ENCODE measurements at places on chromosomes 12 and 14. TPM values are rescaled to one million over a fixed set of nuclear protein-coding genes. Genes with fewer than 3 reads are reported as not detected.

GRCh38 chr14:63147018-63147417, 57.2 kb upstream of the RHOJ start:
- H3K27me3 ChIP-seq: no peaks in the 10 kb centered on the region
- no peaks in the 10 kb centered on the region for H3K4me1 ChIP-seq
- no peak overlapping the region for H3K27ac ChIP-seq
- no peak for DNase-seq
- peaks cover 5% of the 10 kb centered on the region for H3K36me3 ChIP-seq

GRCh38 chr14:70599345-70599744, 1.1 kb downstream of the MED6 start:
- H3K27me3 ChIP-seq: peaks cover 5% of the 10 kb centered on the region
- peaks cover 6% of the 10 kb centered on the region for H3K4me1 ChIP-seq
- H3K36me3 ChIP-seq: no peaks in the 10 kb centered on the region
- DNase-seq: no peak
- H3K27ac ChIP-seq: no peak overlapping the region

- peak overlapping the region; percentile 64 for H3K27ac ChIP-seq
- peak; percentile 79 for DNase-seq
- H3K27me3 ChIP-seq: peaks cover 4% of the 10 kb centered on the region
- H3K36me3 ChIP-seq: no peaks in the 10 kb centered on the region
- H3K4me3 ChIP-seq: peak overlapping the region; percentile 93
Observed at GRCh38 chr12:40693207-40693821, 1.1 kb downstream of the CNTN1 start.

SERPINA1 gene
- total RNA-seq: not detected

SPIC gene
- not detected for total RNA-seq

GRCh38 chr14:21041676-21042433, at the start of gene RNASE7:
Gene RNASE7 (plus strand): TSS chr14:21042362. CDS start chr14:21042993, 631 bp downstream.
- H3K4me1 ChIP-seq: peaks cover 26% of the 10 kb centered on the region
- peaks cover 5% of the 10 kb centered on the region for H3K27me3 ChIP-seq
- H3K4me3 ChIP-seq: no peak within 1 kb of the TSS
- H3K27ac ChIP-seq: no peak within 1 kb of the TSS

HRK gene
- total RNA-seq: 2.4 TPM

DNA sequence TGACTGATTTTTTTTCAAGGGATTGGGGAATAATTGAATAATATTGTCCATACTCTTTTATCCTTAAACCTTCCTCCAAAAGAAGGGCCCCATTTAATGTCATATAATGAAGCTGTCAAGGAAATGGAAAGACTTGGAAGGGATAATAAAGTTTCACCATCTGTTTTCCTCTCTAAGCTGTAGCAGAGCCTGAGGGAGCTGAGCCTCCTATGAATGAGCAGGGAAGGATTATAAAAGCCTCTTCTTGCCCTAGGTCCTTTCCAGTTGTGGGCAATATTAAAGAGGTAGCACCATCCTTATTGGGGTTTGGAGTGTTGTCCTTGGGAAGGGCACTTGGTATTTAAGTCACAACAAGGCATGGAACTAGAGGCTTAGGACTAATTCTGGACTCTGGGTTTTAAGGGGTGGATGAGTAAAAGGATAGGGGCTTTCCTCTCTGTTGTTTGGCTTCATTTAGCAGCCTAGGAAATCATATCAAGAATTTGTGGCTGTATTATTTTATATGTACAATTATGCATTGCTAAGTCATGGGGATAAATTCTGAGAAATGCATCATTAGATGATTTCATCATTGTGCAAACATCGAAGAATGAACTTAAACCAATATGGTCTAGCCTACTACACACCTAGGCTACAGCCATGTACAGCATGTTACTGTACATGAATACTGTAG, 408.5 kb upstream of the DCN start:
- no peaks in the 10 kb centered on the region for H3K4me1 ChIP-seq
- H3K27ac ChIP-seq: no peak overlapping the region
- no peak for DNase-seq
- no peaks in the 10 kb centered on the region for H3K36me3 ChIP-seq
- H3K4me3 ChIP-seq: no peak overlapping the region
- H3K27me3 ChIP-seq: no peaks in the 10 kb centered on the region

GPR135 gene
- 0.91 TPM for total RNA-seq

- H3K27me3 ChIP-seq: peaks cover 20% of the 10 kb centered on the region
- peaks cover 27% of the 10 kb centered on the region for H3K4me1 ChIP-seq
- peak; percentile 31 for DNase-seq
- peak overlapping the region; percentile 70 for H3K27ac ChIP-seq
- no peaks in the 10 kb centered on the region for H3K36me3 ChIP-seq
Observed at GRCh38 chr14:92924247-92924646, 1.3 kb downstream of the CHGA start.

GRCh38 chr12:123269395-123269892, 2.2 kb downstream of the CDK2AP1 start:
- peak overlapping the region; percentile 95 for H3K4me3 ChIP-seq
- no peaks in the 10 kb centered on the region for H3K36me3 ChIP-seq
- DNase-seq: peak; percentile 91
- peak overlapping the region; percentile 99 for H3K27ac ChIP-seq
- peaks cover 23% of the 10 kb centered on the region for H3K27me3 ChIP-seq

DNA sequence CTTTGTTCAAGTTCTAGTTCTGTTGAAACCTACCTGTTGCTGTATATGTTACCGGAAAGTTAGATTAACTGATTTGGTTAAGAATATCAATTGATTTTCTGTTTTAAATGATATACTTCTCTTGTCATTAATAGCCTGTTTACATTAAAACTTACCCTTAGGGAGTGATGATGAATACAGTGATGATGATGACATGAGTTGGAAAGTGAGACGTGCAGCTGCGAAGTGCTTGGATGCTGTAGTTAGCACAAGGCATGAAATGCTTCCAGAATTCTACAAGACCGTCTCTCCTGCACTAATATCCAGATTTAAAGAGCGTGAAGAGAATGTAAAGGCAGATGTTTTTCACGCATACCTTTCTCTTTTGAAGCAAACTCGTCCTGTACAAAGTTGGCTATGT, 33.0 kb downstream of the CAND1 start:
- no peaks in the 10 kb centered on the region for H3K4me1 ChIP-seq
- no peak overlapping the region for H3K27ac ChIP-seq
- no peak overlapping the region for H3K4me3 ChIP-seq
- no peak for DNase-seq
- no peaks in the 10 kb centered on the region for H3K36me3 ChIP-seq
- no peaks in the 10 kb centered on the region for H3K27me3 ChIP-seq

STAT6 gene
- 34.4 TPM for total RNA-seq

- peak overlapping the region; percentile 85 for H3K27ac ChIP-seq
- H3K4me1 ChIP-seq: peaks cover 49% of the 10 kb centered on the region
- peak; percentile 89 for DNase-seq
- peaks cover 11% of the 10 kb centered on the region for H3K27me3 ChIP-seq
Observed at GRCh38 chr14:77032844-77033621, 4.5 kb upstream of the IRF2BPL start.

DNA sequence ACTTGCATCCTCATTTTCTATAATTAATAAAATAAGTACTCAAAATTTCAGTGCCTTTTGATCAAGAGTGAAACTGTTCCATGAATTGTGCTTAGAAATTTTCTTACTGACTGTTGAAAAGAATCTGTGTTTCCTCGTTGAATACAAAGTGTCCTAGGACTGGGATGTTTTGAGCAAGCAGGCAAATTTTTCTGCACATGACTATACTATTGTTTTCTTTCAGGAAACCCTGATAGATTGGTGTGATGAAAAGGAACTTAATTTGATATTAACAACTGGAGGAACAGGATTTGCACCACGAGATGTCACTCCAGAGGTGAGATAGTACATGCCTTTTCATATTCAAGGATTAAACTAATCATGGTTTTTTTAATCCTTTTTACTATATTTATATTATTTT, 316.3 kb downstream of the GPHN start:
- no peak overlapping the region for H3K27ac ChIP-seq
- H3K4me3 ChIP-seq: no peak overlapping the region
- DNase-seq: no peak
- no peaks in the 10 kb centered on the region for H3K27me3 ChIP-seq
- no peaks in the 10 kb centered on the region for H3K4me1 ChIP-seq

DNA sequence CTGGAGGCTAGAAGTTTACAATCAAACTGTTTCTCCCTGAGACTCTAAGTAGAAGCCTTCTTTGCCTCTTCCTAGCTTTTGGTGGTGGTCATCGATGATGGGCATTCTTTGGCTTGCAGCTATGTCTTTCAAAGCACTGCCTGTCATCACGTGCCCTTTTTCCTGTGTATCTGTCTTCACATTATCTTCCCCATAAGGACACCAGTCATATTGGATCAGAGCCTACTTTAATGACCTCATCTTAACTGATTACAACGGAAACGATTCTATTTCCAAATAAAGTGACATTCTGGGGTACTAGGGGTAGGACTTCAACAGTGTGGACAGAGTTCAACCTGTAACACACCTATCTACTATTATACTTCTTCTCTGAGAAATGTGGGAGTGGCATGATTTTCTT, 31.1 kb upstream of the IFNG-AS1 start:
- no peak overlapping the region for H3K4me3 ChIP-seq
- peaks cover 1% of the 10 kb centered on the region for H3K4me1 ChIP-seq
- no peak for DNase-seq
- H3K27me3 ChIP-seq: no peaks in the 10 kb centered on the region
- no peaks in the 10 kb centered on the region for H3K36me3 ChIP-seq
- H3K27ac ChIP-seq: no peak overlapping the region

- no peaks in the 10 kb centered on the region for H3K27me3 ChIP-seq
- no peak for DNase-seq
- H3K4me1 ChIP-seq: no peaks in the 10 kb centered on the region
Observed at GRCh38 chr14:47154276-47154797, 502.8 kb upstream of the RPL10L start.

TMTC1 gene
- 1.4 TPM for total RNA-seq

GRCh38 chr14:53608369-53608768, 348.3 kb downstream of the BMP4 start:
- H3K4me3 ChIP-seq: no peak overlapping the region
- DNase-seq: no peak
- no peaks in the 10 kb centered on the region for H3K4me1 ChIP-seq
- peaks cover 1% of the 10 kb centered on the region for H3K27me3 ChIP-seq
- peaks cover 7% of the 10 kb centered on the region for H3K36me3 ChIP-seq

DNA sequence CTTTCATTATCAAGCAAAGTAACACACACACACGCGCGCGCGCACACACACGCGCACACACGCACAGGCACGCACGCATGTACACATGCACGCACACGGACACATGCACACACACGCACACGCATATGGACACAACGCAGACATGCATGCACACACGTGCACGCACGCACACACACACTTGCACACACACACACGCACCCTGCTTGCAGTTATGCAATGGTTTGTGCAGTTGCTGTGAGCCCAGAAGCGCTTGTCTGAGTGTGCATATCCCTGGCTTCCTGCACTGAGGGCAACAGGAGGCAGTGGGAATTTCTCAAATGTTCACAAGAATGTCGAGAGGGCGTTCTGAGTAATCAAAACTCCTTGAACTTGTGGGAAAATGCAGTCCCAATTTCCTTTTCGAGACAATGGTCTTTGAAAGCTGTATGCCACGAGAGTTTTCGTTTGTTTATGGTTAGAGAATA, 41.6 kb downstream of the NFKBIA start:
- no peaks in the 10 kb centered on the region for H3K4me1 ChIP-seq
- H3K27ac ChIP-seq: no peak overlapping the region
- H3K27me3 ChIP-seq: no peaks in the 10 kb centered on the region
- no peak overlapping the region for H3K4me3 ChIP-seq

DNA sequence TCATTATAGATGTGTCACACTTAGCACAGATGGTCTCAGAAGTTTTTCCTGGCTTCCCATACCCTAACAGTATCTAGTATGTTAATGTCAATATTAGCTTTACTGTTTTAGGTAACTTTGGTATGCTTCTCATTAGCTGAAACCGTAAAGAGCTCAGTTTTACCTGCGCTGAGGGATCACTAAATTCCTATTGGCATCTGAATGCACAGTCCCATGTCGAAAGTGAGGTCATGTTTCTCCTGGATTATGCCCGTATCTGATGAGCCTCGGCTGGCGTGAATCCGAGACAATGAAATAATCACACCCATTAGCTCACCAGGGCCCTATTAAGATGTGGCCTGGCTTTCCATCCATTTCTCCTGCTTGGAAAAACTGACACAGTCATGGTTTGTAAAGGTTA, 418.2 kb downstream of the ZFP36L1 start:
- no peak for DNase-seq
- no peak overlapping the region for H3K4me3 ChIP-seq
- H3K4me1 ChIP-seq: peaks cover 5% of the 10 kb centered on the region
- peaks cover 2% of the 10 kb centered on the region for H3K27me3 ChIP-seq
- no peaks in the 10 kb centered on the region for H3K36me3 ChIP-seq
- no peak overlapping the region for H3K27ac ChIP-seq

GPR162 gene
- total RNA-seq: 145 TPM

DNA sequence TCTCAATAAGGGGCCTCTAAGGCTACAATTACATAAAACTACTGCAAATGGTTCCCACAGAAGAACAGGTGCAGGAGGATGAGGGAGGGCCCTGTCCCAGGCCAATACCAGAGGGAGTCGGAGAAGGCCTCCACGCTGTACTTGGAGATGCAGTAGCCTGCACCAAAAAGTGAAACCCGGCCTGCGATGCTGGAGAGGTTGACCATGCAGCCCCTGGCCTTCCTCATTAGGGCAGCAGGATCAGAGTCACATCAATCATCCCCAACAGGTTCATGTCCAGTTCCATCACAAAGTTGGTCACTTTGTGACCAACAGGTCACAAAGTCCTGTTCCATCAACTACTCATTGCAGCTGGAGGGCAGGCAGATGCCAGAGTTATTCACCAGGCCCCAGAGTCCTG, 23.0 kb downstream of the ZBTB39 start:
- H3K27ac ChIP-seq: no peak overlapping the region
- no peak overlapping the region for H3K4me3 ChIP-seq
- peaks cover 2% of the 10 kb centered on the region for H3K36me3 ChIP-seq

- DNase-seq: peak; percentile 71
- H3K4me3 ChIP-seq: peak within 1 kb of the TSS; percentile 90
- peak within 1 kb of the TSS; percentile 75 for H3K27ac ChIP-seq
- H3K4me1 ChIP-seq: peaks cover 44% of the 10 kb centered on the region
- peaks cover 15% of the 10 kb centered on the region for H3K27me3 ChIP-seq
Observed at GRCh38 chr12:54588110-54588889, at the start of gene PPP1R1A. Gene PPP1R1A (minus strand): TSS chr12:54588659. CDS start chr12:54588488, 171 bp downstream.

- H3K4me3 ChIP-seq: no peak overlapping the region
- H3K4me1 ChIP-seq: no peaks in the 10 kb centered on the region
- no peak for DNase-seq
- peaks cover 1% of the 10 kb centered on the region for H3K27me3 ChIP-seq
Observed at GRCh38 chr12:94418517-94418916, 41.1 kb downstream of the CEP83 start.

SYCP3 gene
- not detected for total RNA-seq

- H3K27me3 ChIP-seq: no peaks in the 10 kb centered on the region
- no peaks in the 10 kb centered on the region for H3K4me1 ChIP-seq
- no peak for DNase-seq
- H3K36me3 ChIP-seq: peaks cover 7% of the 10 kb centered on the region
Observed at GRCh38 chr12:27905285-27906126, 67.0 kb downstream of the PTHLH start.

DNA sequence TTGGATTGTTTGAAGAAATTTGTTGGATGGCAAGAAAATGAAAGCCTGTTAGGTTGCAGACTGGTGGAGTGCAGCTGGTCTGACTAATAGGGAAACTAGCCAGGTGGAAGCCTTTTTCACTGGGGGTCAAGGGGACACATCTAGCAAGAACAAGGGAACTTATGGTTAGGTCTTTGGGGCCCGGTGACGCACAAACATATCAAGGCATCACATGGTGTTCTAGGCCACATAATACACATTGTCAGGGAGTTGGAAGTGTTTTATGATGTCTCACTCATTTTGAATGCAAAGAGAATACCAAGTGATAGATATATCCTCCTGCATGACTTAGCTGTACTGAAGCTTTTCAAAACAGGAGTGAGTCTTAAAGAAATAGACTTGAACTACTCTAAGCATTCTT, 351.2 kb downstream of the KCNH5 start:
- H3K27me3 ChIP-seq: no peaks in the 10 kb centered on the region
- H3K4me3 ChIP-seq: no peak overlapping the region
- no peak overlapping the region for H3K27ac ChIP-seq
- H3K36me3 ChIP-seq: no peaks in the 10 kb centered on the region
- no peak for DNase-seq
